ENCODE measurements at places on chromosomes 5 and 9. TPM values are rescaled to one million over a fixed set of nuclear protein-coding genes. Genes with fewer than 3 reads are reported as not detected.

Gene SHISAL2B
- not detected for polyA plus RNA-seq

Gene CDC20B
- polyA plus RNA-seq: not detected

Gene CCDC183
- polyA plus RNA-seq: 3.8 TPM

Gene GFI1B
- polyA plus RNA-seq: 0.16 TPM

Gene LEAP2
- 1.6 TPM for polyA plus RNA-seq

Gene URM1
- 44.2 TPM for polyA plus RNA-seq

Gene NAIP
- polyA plus RNA-seq: 2.2 TPM

Gene TMEM8B
- polyA plus RNA-seq: 12.7 TPM
